Stomach (tissue), 19 donors: ENCODE measurements at places on chromosomes 12 and 14.

DNA sequence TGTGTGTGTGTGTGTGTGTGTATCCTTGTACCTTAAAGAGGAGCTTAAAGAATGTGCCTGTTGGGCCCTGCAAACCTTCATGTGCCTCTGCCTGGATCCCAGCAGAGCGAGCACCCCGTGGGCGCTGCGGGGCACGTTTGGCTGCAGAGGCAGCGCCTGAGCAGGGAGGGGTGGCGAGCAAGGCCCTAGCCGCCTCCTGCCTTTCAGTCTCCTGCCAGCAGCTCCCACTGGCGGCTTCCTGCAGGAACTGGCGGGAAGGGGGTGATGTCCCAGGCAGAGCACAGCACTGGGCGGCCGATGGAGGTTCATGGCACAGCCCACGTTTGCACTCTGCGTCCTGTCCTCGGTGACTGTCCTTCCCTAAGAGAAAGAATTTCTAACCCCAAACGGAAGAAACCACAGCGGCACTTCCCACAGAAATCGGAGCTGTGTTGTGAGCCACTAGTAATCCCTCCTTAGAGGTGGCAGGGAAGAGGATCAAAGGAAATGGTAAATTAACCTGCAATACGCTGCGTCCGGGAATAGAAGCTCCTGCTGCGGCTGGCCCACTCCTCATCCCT lies 19.8 kb downstream of the ZBTB42 start:
- DNase-seq, result peak; percentile 89
- no peaks in the 10 kb centered on the region for H3K27me3 ChIP-seq
- H3K4me1 ChIP-seq, result peaks cover 32% of the 10 kb centered on the region

- peaks cover 13% of the 10 kb centered on the region for H3K4me1 ChIP-seq
- H3K4me3 ChIP-seq, result no peak overlapping the region
- H3K27me3 ChIP-seq, result no peaks in the 10 kb centered on the region
- H3K36me3 ChIP-seq, result peaks cover 53% of the 10 kb centered on the region
- no peak overlapping the region for H3K27ac ChIP-seq
Observed at GRCh38 chr14:23562822-23563472, 4.6 kb downstream of the AP1G2 start.

- H3K27me3 ChIP-seq, result no peaks in the 10 kb centered on the region
- H3K27ac ChIP-seq, result peak overlapping the region; percentile 46
- DNase-seq, result no peak
- peaks cover 19% of the 10 kb centered on the region for H3K4me1 ChIP-seq
Observed at GRCh38 chr12:12880537-12880936, 10.8 kb upstream of the GPRC5A start.

DNA sequence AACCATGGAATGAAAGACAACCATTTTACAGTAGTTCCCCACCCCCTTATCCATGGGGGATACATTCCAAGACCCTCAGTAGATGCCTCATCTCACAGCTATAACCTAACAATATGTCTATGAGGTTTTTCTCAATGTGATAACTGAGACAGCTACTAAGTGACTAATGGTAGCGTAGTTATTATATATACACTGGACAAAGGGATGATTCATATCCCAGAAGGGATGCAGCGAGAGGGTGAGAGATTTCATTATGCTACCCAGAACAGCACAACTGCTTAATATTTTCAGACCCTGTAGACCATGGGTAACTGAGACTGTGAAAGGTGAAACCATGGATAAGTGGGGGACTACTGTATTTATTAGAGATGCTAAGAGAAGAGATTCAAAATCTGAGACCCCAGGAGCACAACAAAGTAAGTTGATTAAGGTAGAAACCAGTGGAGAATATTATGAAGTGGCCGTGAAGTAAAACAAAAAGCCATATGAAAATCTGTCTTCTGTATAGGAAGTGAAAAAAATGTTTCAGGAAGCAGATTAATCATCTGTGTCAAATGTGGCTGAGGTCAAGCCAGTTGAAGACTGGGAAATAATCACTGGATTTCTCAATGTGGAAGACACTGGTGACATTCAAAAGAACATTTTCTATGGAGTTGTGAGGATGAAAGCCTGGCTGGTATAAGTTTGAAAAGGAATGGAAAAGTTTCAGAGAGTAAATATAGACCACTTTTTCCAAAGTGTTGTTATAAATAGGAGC lies 77.2 kb downstream of the RPL10L start:
- no peak overlapping the region for H3K4me3 ChIP-seq
- DNase-seq, result no peak
- no peak overlapping the region for H3K27ac ChIP-seq
